ENCODE measurements at places on chromosomes 4 and X.

DNA sequence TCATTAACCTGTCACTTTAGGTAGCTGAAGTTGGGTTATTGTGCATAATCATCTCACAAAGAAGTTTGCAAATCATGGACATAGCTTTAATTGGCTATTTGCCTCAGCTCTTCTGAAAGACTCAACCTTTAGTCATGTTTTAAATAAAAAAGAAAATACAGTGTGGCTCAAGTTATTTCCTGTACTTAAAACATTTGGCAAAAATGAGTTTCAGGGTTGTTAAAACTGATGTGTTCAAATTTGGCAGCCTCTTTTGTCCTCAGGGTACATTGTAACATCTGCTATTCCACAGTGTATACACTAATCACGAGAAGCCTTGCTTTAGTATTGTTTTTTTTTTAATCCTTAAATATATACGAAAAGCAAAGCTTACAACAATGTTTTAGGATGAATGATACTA lies 31.5 kb upstream of the HPGD start:
- DNase-seq = peak; percentile 12

DNA sequence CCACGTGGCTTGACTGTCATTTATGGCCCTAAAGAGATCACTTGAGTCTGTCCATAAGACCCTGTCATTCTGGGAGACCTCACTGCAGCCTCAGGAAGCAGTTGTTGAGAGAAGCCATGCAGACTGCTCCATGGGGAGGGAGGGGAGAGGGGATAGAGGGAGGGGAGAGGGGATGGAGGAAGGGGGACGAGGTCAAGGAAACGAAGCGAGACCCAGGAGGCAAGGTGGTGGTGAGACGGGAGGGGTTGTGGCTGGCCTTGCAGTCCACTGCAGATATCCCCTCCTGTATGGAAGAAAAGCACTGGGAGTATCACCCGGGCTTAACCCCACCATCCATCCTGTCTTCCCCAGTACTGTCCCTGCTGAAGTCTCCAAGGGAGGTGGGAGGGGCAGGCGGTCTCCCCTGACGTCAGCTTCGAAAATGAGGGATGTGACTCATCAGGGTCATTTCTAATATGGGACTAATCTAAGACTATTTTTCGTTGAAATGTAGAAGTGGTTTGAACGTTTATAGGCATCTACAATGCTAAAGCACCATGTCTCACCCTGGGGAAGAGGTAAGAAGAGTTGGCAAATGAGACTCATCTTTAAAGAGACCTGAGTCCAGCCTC lies 5.6 kb downstream of the TMEM255A start:
- no peak for DNase-seq

GRCh38 chrX:9682456-9682855 lies 83.2 kb downstream of the GPR143 start:
- no peak for DNase-seq

DNA sequence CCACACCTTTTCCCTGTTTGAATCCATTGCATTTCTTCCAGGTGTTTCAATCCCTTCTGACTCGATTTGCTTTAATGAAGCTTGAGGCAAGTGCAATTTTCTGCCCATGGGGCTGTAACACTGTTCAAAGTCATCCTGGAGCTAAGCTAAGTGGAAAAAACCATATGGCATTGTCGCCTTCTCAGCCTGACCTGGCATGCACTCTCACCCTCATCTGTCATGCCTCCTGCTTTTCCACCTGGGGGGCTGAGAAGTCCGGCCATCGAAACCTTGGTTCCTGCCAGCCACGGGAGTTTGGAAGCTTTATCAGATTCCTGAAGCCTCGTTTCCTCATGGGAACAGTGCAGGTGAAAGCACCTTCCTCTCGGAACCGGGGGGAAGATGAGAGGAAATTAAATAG lies 38.2 kb downstream of the WFS1 start:
- DNase-seq = no peak

GRCh38 chr4:118950929-118951570 lies 62.4 kb downstream of the SYNPO2 start:
- no peak for DNase-seq

- DNase-seq = no peak
These were observed 223.2 kb upstream of the TEX13C start for GRCh38 chrX:125096469-125096868.

DNA sequence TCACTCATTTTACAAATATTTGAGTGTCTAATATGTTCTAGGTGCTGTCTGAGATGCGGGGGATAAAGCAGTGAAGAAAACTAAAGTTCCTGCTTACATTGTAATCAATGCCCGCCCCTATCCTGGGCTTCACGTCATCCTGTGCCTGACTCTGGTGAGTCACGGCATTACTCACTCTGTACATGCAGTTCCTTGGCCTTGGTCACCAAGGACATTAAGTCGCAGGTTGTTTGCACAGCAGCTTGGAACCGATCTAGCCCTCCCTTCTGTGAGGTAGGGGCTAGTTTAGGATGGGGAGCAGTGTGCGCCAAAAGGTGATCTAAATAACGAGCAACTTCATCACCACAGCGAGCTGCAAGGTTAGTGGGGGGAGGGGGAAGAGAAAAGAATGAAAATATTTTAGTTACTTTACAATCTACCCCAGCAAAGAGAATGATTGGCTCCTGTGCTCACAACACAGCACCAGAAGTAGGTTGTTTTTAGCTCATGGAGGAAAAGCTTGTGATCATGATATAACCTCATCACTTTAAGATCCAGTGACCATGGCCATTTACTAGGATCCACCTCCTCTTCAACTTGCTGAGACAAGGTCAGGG lies 48.0 kb upstream of the HDAC8 start:
- DNase-seq = peak; percentile 75

DNA sequence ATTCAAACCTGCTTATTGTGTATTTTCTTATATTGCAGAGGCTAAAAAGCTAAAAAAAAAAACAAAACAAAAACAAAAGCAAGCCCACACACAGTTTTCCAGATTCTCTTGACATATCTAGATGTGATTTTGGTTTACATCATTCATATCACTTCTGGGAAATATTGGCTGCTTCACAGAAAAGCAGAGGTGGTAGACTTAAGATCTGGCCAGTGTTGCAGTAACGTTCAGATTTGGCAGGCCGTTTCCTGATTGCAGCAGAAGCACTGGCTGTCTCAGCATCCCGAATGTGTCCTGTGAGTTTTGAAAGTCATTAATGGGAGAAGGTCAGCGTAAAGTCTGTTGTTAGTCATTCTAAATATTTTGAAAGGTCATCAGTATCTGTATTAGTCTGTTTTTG lies 2062.0 kb downstream of the ARAP2 start:
- peak; percentile 9 for DNase-seq

- DNase-seq = no peak
These were observed 86.7 kb downstream of the NHSL2 start for GRCh38 chrX:71997320-71997719.

- DNase-seq = no peak
These were observed 483.8 kb downstream of the AFF2 start for GRCh38 chrX:148984238-148984637.

DNA sequence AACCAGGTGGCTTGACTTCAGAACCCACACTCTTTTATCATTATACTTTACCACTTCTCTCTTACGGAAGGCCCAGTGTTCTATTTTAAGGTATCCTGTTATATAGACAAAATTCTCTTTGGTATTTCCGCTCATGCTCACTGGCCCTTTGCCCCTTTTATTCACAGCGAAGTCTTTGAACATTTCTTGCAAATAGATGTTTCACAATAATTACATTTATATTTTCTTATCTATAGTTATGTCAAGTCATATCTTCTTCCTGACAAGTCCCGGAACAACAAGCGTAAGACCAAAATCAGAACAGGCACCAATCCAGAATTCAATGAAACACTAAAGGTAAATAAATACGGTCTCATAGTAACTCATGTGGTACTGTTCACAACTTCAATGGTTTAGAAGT lies 102.0 kb downstream of the SYTL5 start:
- no peak for DNase-seq

DNA sequence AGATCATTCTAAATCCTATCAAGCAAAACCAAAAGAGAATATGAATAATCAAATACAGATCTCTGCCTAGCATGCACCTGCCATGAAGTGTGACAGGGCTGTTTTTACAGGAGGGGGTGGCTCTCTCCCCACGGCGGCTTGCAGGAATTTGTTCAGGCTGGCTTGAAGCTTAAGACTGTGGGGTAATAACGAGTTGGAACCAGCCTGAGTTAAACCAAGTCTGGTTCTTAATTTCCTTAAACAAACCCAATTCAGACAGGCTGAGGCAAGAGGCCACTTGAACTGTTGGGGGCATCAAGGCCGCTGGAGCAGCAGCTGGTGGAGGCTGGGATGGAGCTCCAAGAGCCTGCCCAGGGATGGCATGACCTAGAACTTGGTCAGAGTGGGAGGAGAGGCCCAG lies 45.1 kb upstream of the LGI2 start:
- DNase-seq = no peak

DNA sequence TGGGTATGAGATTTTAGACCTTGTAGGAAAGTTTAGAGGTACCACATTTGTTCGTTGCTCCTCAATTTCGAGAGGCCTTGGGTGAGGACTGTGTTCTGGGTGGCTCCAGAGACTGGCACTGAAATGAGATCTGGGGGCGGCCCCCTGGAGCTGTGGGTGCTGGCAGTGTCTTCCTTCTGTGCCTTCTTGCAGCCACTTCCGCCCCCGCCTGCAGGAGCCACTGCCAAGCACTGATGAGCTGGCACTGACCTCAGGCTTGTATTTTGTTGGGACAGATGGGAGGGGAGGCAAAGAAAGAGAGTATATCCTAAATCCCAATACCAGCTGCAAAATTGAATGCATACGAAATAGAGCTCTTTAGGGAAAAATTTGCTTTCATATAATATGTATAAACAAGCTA lies 64.5 kb upstream of the CLDN34 start:
- DNase-seq = peak; percentile 92

DNA sequence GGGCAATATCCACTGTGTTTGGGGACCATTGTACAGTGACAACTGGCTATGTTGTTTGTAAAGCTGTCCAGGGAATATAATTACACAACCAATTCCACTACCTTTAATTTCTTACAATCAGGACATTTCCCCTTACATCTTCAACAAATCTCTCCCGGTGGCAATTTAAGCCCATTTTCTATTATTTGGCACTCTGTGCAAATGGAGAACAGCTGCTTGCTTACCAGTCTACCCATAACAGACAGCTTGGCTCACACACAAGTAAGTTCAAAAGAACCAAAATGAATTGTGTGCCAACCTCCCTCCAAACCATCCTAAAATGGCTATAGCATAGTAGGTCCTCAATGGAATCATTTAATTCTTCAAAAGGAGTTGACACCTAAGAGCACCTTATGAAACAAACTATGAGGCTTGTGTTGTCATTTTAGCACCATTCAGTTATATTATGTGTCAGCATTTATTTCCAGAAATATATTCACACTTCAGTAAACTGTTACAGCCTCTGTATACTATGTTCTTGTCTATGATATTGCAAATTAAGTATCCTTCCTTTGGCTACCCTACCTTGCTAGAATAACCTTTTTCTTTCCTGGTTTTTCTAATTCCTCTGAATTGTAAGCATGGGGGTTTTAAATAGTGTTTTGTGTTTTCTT lies 18.4 kb downstream of the GABRA4 start:
- no peak for DNase-seq

DNA sequence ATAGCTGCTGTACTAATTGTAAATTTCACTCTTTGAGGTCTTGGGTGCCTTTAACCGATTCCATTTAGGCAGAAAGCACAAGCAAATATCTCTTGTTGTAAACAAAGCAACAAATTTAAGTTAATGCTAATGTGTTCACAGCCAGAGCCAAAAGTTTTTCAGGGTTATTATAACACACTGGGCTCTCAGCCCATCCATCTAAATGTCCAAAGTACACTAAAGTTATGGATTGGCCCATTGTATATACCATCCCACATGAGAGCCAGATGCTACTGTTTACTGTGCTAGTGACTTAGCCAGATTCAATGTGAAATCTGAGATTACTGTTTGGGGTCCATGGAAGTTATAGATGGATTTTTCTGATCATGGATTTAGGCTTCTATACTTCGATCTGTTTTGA lies 186.7 kb downstream of the LARP7 start:
- DNase-seq = no peak

DNA sequence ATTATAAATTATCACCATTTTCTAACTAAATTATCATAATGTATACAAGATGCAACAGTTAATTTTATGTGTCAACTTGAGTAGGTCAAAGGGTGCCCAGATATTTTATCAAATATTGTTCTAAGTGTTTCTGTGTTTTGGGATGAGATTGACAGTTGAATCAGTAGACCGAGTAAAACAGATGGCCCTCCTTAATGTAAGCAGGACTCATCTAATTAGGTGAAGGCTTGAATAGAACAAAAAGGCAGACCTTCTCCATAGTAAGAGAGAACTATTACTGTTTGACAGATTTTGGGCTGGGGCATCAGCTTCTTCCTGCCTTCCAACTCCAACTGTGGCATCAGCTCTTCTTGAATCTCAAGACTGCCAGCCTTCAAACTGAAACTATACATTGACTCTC lies 185.8 kb downstream of the TRAM1L1 start:
- no peak for DNase-seq

DNA sequence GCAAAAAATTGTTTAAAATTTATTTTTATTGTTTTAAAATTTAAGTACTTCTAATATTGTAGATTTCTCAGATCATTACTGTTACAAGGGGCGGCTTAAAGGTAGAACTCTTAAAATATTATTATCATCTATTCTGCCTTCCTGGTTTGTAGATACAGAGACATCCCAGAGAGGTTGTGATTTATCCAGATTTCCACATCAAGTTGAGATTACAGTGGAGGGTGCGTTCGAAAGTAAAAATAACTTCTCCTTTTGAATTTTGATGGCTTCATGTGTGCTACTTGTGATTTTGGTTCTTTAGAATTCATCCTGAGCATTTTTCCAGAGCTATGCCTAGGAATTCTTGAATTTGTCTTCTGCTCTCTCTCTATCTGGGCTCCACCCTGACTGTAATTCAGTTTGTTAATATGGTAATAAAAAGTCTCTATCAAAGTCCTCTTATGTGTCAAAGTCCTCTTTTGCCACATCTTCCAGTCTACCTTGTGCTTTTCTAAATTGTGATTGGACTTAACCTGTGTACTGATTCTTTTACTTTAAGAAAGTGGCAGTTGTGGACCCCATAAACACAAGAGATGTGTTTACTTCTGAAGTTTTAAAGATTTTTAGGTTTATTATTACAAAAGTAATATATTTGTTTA lies 37.2 kb downstream of the CLCN3 start:
- no peak for DNase-seq

DNA sequence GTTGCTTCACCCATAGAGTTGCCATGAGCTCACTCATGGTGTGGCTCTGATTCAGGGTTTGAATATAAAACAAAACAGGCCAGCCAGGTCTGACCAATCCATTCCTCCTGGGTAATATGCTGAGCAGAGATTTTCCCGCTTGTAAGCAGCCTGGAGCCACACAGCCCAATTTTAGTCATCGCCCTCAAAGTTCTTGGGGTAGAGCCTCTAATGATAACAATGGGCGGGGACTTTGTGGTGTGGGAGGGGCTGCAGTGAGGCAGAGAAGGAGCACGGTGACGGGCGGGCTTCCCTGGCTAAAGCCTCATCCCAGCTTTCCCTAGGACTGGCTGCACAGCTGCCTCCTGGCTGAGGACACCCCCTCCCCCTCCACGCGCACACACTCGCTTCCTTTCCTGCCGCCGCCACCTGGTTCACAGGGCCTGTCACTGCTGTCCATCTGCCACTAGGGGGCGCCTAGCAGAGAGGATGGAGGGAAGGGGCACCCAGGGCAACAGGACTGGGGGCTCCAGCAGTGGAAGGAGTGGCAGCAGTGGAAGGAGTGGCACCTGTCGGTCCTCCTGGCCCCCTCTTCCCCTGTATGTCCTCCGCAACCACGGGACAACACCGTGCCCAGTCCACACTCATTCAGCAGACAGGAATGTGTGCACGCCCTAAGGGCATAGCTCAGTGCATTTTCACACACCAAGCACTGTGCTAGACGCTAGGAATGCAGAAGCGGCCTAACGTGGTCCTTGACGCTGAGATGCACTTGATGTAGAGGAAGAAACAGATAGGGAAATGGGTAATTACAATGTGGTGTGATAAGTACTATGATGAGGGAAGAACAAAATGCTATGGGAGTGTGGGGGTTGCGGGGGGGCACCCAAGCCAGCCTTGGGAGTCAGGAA lies 26.8 kb downstream of the PRPS1 start:
- peak; percentile 79 for DNase-seq

Data from MG63 (cell line).